ENCODE measurements at places on chromosomes 1 and 21.

- no peak for DNase-seq
These were observed 48.8 kb downstream of the SUCO start for GRCh38 chr1:172581779-172582178.

DNA sequence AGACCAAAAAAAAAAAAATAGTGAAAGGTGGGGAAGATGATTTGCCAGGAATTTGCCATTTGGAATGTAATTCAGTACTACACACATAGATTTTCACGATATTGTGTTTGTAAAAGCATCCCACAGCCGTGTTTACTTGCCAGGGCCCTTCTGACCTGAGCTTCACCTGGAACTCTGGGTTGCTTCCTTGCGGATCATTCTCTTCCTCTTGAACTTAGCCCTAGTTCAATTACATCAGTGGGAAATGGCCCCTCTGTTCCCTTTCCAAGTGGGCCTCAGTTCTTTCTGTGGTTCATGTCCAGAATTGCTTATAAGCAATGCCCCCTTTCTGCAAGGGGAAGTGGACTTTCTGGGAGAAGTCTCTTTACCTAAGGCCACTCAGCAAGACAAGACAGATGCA lies 41.0 kb downstream of the ABCA4 start:
- DNase-seq, result no peak

DNA sequence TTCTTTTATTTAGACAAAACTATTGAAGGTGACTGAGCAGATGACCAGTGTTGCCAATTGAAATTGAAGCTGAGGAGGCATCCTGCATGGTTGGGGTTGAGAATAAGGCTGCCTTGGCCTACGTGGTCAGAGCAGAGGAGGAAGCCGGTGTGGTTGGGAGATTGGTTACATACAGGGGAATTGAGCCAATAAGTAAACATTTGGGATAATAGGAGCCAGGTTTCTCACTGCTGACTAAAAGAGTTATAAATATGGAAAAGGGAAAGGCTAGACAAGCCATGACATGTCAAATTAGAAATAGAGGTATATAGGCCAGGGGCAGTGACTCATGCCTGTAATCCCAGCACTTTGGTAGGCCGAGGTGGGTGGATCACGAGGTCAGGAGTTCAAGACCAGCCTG lies 15.8 kb downstream of the SNX7 start:
- no peak for DNase-seq

- DNase-seq, result no peak
These were observed 49.7 kb downstream of the FHAD1 start for GRCh38 chr1:15296585-15297321.

- no peak for DNase-seq
These were observed 320.8 kb upstream of the ST6GALNAC5 start for GRCh38 chr1:76546354-76546933.

DNA sequence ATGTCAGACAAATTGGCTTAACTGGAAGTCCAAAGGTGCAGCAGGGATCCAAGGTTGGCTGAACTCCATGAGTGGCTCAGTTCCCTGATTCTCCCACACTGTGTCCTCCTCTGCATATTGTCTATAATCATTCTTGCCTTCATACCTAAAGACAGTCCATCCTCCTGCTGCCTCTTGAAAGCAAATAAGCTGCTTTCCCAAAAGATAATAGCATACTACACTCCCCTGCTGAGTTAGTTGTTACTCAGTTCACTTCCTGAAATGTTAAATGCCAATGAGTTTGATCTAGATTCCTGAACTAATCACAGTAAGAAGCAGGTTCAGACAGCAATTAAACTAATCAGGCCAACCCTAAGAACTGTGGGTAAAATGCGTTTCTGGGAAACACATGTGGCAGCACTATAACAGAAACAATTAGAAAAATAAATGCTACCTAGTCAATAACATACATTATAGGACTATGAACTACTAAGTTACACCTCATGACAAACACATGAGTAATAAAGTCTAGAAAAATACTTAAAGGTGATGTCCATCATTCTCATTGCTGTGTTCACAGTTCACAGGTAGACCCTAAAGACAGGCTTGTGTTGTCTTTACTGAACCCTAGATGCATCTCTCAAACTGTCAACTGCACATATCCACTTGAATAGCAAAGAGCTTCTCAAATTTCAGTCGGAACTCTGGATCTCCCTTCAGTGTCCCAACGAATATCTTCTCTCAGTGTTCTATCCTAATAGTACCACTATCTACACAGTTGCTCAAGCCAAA lies 50.8 kb upstream of the BOLA1 start:
- no peak for DNase-seq

DNA sequence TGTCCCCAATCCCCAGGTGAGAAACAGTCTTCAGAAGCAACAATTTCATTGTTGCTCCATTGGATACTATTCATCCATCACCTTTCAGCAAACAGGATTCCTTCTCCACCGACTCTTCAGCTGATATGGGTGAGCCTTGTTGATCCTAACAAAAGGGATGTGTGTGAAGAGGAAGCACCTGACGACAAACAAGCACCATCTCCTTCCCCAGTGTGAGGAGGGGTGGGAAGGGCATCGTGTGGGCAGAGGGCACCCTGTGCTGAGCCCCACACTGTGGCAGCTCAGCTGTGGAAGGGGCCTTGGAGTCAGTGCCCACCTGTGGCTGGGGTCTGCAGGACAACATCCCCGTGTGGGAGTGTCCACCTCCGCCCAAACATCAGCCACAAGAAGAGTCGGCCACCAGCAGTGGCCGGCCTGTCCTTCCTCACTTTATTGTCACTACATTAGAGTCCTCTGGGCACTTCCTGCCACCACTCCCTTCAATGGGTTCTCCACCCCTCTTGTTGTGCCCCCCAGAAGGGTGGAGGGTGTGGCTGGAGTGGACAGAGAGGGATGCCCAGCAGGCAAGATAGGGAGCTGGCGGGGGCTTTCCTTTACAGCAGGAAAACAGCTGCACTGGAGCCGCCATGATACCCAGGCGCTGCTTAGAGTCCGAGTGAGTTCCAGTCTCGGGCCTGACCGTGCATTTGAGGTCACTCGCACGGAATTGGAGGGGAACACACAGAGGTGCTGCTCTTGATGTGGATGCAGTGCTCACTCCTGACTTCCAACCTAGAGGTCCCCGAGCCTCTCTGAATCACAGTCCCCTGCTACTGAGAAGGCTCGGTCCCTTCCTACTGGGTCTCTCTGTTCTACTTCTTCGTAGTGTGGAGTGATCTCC lies 40.9 kb downstream of the VPS26C start:
- no peak for DNase-seq

DNA sequence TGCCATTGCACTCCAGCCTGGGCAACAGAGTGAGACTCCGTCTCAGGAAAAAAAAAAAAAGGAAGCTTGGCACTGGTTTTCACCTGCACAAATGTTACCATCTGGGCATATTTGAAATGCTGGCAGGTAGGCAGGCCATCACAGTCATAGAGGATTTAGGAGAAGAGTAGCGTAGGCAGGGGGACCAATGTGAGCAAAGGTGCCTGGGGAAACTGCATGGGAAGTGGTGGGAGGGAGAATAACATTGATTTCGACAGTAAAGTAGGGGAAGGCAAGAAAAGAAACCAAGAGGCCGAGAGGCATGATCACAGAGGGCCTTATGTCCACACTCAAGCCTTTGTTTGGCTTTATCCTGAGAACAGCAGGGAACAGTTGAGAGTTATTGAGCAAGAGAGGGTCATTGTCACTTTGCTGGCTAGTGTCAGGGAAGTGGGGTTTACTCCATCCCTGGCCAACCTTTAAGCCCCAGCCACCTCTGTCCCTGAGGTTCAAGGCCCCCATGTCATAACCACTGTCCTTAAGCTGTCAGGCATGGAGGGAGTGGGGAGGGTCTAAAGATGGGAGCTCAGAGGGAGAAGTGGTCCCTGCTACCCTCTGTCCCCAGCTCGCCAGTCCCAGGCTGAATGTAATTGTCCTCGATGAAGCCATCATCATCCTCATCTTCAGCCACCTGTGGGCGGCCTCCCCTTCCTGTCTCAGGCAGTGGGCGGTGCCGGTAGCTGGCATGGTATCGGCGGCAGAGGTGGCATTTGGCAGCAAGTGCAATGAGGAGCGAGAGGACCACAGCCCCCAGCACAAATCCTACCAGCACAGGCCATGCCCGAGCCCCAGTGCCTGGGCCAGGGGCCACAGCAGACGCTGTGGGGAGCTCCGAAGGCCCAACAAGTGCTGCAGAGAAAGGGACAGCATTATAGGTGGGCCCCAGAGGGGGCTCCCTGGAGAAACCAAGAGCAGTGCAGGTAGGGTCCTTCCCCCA lies 2.9 kb downstream of the C1orf210 start:
- no peak for DNase-seq

GRCh38 chr1:244801246-244801645 lies 34.2 kb upstream of the COX20 start:
- peak; percentile 15 for DNase-seq

DNA sequence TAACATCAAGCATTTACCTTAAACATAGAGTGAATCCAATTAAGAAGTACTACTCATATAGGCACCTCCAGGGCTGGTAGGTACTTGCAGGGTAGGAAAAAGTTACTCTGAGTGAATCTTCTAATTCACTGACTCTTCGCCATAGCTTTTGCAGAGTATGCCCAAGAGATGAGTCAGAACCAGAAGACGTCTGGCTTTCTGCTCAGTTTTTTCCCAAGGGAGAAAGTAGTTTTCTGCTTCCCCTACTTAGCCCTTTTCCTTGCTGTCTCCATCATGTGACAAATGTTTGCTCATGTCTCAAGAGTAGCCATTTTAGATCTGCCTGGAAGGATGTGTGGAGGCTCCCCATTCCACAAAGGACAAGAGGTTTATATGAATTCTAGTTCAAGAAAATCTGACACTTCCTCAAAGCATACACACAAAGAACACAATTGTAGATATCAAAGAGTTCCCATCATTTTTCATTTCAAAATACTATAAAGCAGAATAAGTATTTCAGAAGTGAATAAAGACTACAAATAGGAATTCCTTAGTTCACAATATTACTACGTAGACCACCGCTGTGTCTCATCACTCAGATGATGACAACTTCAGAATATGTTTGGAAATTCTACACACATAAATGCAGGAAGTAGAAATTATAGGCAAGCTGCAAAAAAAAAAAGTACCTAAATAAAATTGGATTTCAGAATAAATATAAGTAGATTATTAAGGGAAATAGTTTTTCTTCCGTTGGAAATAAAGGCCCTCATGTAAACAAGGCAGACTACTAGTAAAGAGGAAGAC lies 98.5 kb downstream of the ASH1L start:
- DNase-seq, result no peak

- no peak for DNase-seq
These were observed 2.0 kb downstream of the CFAP45 start for GRCh38 chr1:159897962-159898361.

GRCh38 chr1:181159451-181160140 lies 71.1 kb downstream of the IER5 start:
- no peak for DNase-seq

DNA sequence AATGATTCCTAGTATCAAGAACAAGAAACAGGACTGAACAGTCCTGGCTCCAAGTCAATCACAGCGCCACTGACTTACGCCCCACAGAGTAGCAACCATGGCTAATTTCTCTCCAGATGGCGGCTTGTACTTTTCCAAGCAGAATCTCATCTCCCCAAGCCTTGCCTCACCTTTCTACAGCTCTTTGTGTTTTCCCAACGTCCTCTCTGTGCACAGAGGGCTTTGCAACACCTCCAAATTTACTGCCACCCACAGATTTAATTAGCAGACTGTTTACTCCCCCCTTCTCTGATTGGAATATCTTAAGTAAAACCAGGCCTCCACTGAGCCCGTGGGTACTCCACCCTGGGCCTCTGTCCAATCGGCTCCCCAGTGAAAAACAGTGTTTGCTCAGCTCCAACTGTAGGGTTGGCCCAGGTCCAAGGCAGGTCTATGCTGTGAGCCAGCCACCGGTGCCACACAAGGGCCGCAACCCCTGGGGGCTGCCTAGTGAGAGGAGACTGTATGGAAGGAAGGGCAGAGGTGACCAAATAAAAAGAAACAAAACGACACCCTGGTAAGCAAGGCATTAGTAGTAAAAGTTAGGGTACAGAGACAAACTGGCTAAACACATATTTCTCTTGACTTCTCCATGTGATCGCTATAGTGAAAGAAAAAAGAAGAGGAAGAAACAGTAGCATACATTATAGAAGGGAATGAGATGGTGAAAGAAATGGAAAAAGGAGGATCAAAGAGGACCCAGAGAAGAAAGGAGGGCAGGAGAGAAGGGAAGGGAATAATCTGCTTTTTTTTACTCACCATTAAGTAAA lies 128.4 kb upstream of the SOD1 start:
- no peak for DNase-seq

DNA sequence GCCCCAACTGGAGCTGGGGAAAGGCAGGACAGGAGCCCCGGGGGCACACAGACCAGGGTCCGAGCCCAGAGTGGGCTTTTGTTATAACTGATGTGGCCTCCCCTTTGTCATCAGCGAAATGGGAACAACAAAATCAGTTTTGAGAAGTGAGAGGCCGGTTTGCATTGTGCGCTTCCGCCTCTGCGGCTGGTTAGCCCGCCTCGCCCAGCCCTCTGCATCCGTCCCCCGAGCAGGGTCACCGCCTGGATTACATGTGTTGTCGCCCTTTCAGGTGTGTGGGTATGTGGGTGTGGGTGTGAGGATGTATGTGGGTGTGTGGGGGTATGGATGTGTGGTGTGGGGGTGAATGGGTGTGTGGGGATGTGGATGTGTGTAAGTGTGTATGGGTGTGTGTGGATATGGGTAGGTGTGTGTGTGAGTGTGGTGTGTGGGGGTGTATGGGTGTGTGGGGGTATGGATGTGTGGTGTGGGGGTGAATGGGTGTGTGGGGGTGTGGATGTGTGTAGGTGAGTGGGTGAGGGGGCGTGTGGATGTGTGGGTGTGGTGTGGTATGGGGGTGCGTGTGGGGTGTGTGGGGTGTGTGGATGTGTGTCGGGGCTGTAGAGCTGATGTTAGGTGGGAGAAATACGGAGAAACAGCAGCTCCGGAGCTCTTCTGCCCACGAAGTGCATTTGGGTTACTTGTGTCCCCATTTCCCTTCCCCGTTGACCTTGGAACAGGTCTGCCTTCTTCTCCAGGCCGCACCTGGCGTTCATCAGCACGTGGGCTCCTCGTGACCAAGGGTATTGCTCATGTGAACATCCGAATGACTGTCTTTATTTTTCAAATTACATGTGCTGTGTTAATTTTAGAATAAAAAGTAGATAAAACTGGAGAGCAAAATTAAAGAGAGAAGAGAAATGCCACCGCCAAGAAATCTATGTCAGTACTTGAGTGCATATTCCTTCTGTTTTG lies 67.6 kb downstream of the FHAD1 start:
- no peak for DNase-seq

GRCh38 chr1:193457676-193458075 lies 271.3 kb upstream of the B3GALT2 start:
- no peak for DNase-seq

GRCh38 chr1:90039652-90040051 lies 44.7 kb downstream of the ZNF326 start:
- DNase-seq, result no peak

DNA sequence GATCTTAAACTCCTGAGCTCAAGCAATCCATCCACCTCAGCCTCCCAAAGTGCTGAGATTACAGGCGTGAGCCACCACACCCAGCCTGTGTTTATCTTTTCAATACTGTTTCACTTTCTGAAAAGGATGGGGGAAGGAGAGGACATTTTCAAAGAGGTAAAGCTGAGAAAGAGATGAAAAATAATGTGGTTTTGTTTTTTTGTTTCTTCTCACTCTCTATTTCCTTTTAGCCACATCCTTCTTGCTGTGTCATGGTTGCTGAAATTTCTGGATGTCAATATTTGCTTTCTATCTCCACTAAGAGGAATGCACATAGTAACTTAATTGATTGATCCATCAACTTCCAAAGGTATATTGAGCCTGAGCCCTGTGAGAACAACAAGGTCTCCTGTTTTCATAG lies 6.4 kb upstream of the C1orf21 start:
- DNase-seq, result no peak

- DNase-seq, result no peak
These were observed 435.9 kb upstream of the PRMT6 start for GRCh38 chr1:106620521-106620954.

- no peak for DNase-seq
These were observed 153.3 kb upstream of the C8B start for GRCh38 chr1:57118948-57119603.

Data from activated T-helper 1 cell treated with anti-CD3 and anti-CD28 coated beads, Interleukin-2, amount 50 U/mL, for 16 hours (primary cell).